ENCODE measurements at places on chromosomes 11 and 22.
A peak's percentile ranks its signal among the peaks of the same experiment; 100 is the strongest.

- H3K27ac ChIP-seq, result no peak overlapping the region
- peaks cover 22% of the 10 kb centered on the region for H3K27me3 ChIP-seq
- H3K36me3 ChIP-seq, result no peaks in the 10 kb centered on the region
- no peak overlapping the region for H3K4me3 ChIP-seq
Observed at GRCh38 chr11:72576661-72577060, 97.6 kb downstream of the PDE2A start.

GRCh38 chr11:97622795-97623194, 1233.0 kb downstream of the JRKL start:
- H3K27ac ChIP-seq, result no peak overlapping the region
- H3K27me3 ChIP-seq, result no peaks in the 10 kb centered on the region
- no peak for DNase-seq
- no peak overlapping the region for H3K4me3 ChIP-seq
- H3K36me3 ChIP-seq, result no peaks in the 10 kb centered on the region
- no peaks in the 10 kb centered on the region for H3K4me1 ChIP-seq

DNA sequence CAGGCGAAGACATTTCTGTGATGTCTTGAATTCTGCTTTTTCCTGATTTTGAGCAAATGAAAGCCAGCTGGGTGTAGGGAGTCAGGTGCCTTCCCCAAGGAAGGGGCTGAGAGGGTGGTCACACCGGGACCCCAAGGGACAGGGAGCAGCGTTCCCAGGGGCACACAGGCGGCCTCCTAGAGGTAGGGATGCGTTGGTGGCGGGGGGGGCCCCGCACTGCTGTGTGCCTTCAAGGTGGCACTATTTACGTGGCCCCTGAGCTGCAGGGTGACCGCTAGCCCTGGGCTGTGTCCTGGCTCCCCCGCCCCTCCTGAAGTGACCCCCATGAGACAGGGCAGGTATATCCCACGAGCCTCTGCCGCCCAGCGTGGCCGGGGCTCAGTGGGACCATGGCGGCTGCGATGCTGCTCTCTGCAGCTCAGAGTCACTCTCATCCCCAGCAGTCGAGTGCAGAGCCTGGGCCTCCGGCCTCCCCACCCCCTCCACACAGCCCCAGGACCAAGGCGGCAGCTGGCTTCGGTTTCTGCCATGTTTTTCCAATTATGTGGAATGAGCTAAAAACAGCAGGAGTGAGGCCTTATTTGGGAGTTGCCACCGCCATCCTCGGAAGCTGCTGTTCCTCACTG, 60.9 kb downstream of the LRP5 start:
- DNase-seq, result no peak
- H3K27ac ChIP-seq, result no peak overlapping the region
- H3K4me1 ChIP-seq, result peaks cover 3% of the 10 kb centered on the region
- no peaks in the 10 kb centered on the region for H3K36me3 ChIP-seq
- H3K4me3 ChIP-seq, result no peak overlapping the region

GRCh38 chr11:119324189-119324588, 7.3 kb upstream of the MCAM start:
- peaks cover 21% of the 10 kb centered on the region for H3K4me1 ChIP-seq
- H3K27ac ChIP-seq, result no peak overlapping the region
- no peak overlapping the region for H3K4me3 ChIP-seq
- peaks cover 8% of the 10 kb centered on the region for H3K27me3 ChIP-seq

- H3K27ac ChIP-seq, result peak overlapping the region; percentile 87
- H3K4me3 ChIP-seq, result no peak overlapping the region
- no peaks in the 10 kb centered on the region for H3K27me3 ChIP-seq
- H3K4me1 ChIP-seq, result peaks cover 33% of the 10 kb centered on the region
Observed at GRCh38 chr11:72520815-72521214, 86.5 kb upstream of the CLPB start.

DNA sequence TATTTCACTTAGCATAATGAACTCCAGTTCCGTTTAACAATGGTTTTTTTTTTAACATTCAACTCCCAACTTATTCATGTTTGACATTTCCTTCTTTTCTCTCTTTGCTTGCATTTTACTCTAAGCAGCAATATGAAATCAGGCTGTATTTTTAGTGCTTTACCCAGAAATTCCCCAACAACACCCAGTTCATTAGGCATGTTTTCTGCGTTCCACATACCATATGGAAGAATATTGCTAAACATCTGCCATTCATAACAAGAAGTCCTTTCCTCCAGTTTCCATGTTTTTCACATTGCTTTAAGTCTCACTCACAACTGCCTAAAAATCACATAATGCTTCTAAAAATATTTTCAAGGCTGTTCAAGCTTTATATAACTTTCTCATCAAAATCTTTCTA, 45.8 kb downstream of the PLAAT5 start:
- no peak overlapping the region for H3K4me3 ChIP-seq
- no peak for DNase-seq
- peaks cover 3% of the 10 kb centered on the region for H3K27me3 ChIP-seq
- H3K27ac ChIP-seq, result no peak overlapping the region

DNA sequence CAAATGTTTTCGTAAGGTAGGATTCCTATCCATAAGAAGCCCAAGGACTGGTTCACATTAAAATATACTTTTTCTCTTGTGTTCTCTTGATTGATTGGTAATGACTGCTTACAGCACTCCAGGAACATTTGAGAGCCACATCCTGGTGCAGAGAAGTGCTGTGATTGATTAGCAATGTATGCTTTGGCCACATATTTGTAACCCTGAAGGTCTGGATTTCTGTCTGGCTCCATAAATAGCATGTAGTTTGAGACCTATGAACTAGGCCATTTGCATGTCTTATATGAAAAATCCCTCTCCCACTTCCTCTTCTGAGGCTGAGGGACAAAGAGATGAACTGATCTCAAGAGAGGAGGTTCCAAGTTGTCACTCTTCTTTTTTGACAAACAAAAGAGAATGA, 49.3 kb upstream of the CD44 start:
- H3K4me1 ChIP-seq, result peaks cover 31% of the 10 kb centered on the region
- H3K27ac ChIP-seq, result peak overlapping the region; percentile 21
- no peak overlapping the region for H3K4me3 ChIP-seq
- peaks cover 2% of the 10 kb centered on the region for H3K36me3 ChIP-seq
- no peaks in the 10 kb centered on the region for H3K27me3 ChIP-seq
- no peak for DNase-seq

- DNase-seq, result no peak
- H3K27ac ChIP-seq, result peak overlapping the region; percentile 97
- peaks cover 33% of the 10 kb centered on the region for H3K4me1 ChIP-seq
Observed at GRCh38 chr22:46336119-46337078, 885 bp downstream of the TRMU start.

DNA sequence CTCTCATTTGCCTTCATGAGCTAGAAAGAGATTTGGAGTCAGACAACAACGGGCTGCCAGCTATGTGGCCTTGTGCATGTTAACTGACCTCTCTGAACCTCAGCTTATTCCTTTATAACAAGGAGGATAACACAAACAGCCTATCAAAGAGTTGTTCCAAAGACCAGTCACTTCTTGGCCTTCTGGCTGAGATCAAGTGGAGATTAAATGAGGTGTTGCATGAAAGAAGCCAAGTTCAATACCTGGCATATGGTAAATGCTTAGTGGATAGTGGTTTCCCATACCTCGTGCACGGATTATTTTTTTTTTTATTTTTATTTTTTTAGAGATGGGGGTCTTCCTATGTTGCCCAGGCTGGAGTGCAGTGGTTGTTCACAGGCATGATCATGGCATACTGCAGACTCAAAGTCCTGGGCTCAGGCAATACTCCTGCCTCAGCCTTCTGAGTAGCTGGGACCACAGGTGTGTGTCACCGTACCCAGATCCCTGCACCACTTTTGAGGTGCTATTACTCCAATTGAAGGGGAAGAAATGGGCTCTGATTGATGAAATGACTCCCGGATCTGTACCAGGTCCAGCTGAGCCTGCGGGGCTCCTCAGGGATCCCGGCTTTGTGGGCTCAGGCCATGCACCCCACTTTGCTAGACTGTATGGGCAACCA, 4.9 kb downstream of the LGALS1 start:
- H3K27ac ChIP-seq, result peak overlapping the region; percentile 11
- H3K4me1 ChIP-seq, result peaks cover 22% of the 10 kb centered on the region

GRCh38 chr11:86108191-86108590, 39.3 kb upstream of the PICALM start:
- H3K27ac ChIP-seq, result no peak overlapping the region
- H3K4me3 ChIP-seq, result no peak overlapping the region
- DNase-seq, result no peak
- H3K4me1 ChIP-seq, result peaks cover 3% of the 10 kb centered on the region
- no peaks in the 10 kb centered on the region for H3K36me3 ChIP-seq

GRCh38 chr11:30522536-30523243, 63.5 kb downstream of the MPPED2 start:
- no peaks in the 10 kb centered on the region for H3K36me3 ChIP-seq
- no peak overlapping the region for H3K4me3 ChIP-seq
- H3K27ac ChIP-seq, result no peak overlapping the region
- peaks cover 18% of the 10 kb centered on the region for H3K27me3 ChIP-seq
- no peaks in the 10 kb centered on the region for H3K4me1 ChIP-seq

- H3K36me3 ChIP-seq, result peaks cover 2% of the 10 kb centered on the region
- no peak within 1 kb of the TSS for H3K27ac ChIP-seq
- no peak for DNase-seq
- peaks cover 5% of the 10 kb centered on the region for H3K4me1 ChIP-seq
Observed at GRCh38 chr11:99020352-99021225, at the start of gene CNTN5. Gene CNTN5 (plus strand): TSS chr11:99020949.

DNA sequence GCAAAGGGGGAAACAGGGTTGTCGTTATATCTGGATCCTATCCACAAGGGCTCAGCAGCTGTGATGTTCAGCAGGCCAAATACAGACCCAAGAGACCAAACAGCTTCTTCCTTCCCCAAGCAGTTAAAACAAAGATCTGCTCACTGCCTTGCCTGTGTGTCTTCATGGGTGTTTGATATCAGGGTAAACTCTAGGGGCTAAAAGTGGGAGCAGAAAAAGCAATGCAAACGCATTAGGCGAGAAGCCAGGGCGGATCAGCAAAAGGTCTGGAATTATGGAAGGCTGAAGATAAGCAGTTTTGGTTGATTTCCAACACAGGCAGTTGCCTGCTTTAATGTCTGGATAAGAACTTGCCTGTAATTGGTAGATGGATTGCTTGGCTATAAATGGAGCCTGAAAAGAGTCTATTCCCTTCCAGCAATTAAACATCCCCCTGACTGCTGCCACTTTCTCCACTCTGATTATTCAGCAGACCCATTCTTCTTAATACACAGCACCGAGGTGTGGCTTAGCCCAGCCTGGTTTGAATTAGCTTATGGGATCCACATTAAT, 126.3 kb downstream of the COMMD9 start:
- H3K4me1 ChIP-seq, result no peaks in the 10 kb centered on the region
- DNase-seq, result no peak
- no peak overlapping the region for H3K27ac ChIP-seq
- no peak overlapping the region for H3K4me3 ChIP-seq

GRCh38 chr11:35552616-35553015, 27.2 kb upstream of the PAMR1 start:
- peaks cover 58% of the 10 kb centered on the region for H3K27me3 ChIP-seq
- DNase-seq, result no peak
- H3K36me3 ChIP-seq, result no peaks in the 10 kb centered on the region
- H3K4me3 ChIP-seq, result no peak overlapping the region

DNA sequence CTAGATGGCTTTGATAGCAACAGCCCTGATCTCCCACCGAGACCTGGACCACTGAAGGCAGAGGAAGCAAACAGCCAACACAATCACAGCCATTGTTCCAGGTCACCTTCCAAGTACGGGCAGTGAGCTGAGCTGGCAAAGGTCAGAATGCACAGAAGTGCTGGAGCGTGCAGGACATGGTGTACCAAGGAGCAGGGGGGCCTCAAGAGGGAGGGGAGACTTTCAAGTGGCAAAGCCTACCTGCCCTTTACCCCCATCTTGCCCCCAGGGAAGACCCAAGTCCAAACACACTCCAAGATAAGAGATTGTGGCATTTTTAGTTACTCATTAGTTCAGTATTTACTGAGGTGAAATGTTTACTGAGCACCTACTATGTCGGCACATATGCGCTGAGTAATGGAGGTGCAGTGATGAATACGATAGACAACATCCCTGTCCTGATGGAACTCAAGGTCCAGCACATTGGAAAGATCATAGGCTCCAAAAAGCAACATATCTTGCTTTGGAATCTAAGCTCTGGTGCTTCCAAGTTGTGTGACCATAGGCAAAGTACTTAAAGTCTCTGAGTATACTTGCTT, 26.0 kb upstream of the TTC12 start:
- H3K27ac ChIP-seq, result peak overlapping the region; percentile 11
- H3K4me1 ChIP-seq, result no peaks in the 10 kb centered on the region
- H3K4me3 ChIP-seq, result no peak overlapping the region
- H3K36me3 ChIP-seq, result peaks cover 1% of the 10 kb centered on the region
- peaks cover 17% of the 10 kb centered on the region for H3K27me3 ChIP-seq
- no peak for DNase-seq

- no peaks in the 10 kb centered on the region for H3K4me1 ChIP-seq
- H3K36me3 ChIP-seq, result peaks cover 2% of the 10 kb centered on the region
- peaks cover 63% of the 10 kb centered on the region for H3K27me3 ChIP-seq
- no peak overlapping the region for H3K27ac ChIP-seq
Observed at GRCh38 chr11:117597071-117597470, 199.9 kb downstream of the DSCAML1 start.

DNA sequence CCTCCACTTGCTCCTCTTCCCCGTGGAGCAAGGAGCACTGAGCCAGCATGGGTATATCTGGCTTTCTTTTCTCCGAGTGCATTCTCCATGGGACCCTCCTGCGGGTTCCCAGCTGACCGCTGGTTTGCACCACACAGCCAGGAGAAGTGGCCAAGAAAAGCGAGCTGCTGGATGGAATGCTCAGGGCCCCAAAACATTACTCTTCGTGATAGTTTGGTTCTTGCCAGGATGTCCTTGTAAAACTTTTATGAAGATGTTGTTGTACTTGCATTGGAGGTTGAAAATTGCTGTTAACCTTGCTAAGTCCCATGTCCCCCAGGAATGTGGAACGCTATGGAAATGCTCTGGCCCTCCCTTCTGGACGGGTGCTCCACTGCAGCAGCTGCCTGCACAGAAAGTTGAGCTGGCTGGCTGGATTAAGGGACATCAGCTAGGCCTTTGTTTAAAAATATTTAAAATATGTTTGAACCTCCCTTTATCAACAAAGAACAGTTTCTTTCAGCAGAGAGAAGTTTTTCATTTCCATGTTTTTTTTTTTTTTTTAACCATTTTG, 68.7 kb downstream of the ZNRF3 start:
- H3K27me3 ChIP-seq, result peaks cover 66% of the 10 kb centered on the region
- no peak overlapping the region for H3K27ac ChIP-seq
- no peak overlapping the region for H3K4me3 ChIP-seq
- H3K4me1 ChIP-seq, result peaks cover 12% of the 10 kb centered on the region
- H3K36me3 ChIP-seq, result peaks cover 5% of the 10 kb centered on the region
- DNase-seq, result no peak

DNA sequence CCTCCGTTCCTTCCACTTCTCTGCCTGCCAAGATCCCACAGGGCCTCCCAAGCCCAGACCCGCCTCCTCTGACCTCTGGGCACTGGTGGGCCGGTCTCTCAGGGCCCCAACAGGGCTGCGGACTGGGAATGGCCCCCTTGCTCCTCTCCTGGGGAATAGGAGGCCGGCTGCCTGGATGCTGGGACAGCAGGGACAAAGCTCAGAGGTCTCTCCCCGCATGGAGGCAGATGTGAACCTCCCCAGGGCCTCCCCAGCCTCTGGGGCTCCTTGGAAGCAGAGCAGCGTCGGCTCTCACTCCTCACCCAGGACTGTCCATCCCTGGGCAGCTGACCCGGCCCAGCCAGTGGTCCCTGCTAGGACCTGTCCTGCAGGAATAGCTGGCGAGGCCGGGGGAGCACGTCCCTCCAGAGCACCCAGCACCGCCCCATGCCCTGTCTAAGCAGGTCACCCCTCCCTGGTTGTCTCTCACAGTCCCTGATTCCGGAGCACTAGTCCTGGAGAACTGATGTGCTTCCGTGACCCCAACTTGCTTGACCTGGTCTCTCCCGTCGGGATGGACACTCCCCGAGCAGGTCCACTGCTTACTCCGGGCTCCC, 85.8 kb downstream of the RTL6 start:
- H3K36me3 ChIP-seq, result no peaks in the 10 kb centered on the region
- H3K27ac ChIP-seq, result no peak overlapping the region
- H3K27me3 ChIP-seq, result peaks cover 24% of the 10 kb centered on the region

Measured in T-helper 17 cell (primary cell).